ENCODE measurements at places on chromosomes 6 and 20.

- DNase-seq, result no peak
Observed at GRCh38 chr6:113396730-113397129, 460.4 kb upstream of the MARCKS start.

DNA sequence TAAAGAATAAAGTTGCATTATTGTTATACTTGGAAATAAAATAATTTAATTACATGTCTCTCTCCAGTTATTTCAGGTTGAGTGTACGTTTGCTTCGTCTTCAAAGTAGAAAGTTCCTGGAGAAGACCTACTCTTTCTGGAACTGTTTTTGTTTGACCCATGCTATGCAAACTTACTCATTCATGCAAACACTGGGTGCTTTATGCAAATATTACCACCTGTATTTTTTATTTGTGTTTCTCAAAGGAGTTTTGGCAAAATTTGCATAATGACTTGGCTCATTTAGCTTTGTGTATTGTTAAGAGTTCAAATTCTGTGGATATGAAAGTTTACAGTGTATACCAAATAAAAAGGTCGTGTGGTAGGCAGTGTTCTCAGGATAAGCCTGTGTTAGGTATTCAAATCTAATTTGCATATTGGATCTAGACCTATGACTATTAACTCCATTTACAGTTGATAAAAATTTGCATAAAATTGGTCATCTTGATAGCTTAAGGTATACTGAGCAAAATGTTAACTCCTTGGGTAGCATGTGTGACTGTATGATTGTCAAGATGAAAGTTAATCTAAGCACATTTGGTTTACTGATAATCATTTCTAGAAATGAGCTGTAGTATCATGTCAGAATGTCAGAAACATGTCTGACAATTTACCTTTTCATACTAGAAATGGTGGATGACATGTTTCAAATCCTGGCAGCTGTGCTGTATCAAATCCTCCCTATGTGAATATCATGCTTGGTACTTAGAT lies 65.2 kb downstream of the CDKAL1 start:
- no peak for DNase-seq

DNA sequence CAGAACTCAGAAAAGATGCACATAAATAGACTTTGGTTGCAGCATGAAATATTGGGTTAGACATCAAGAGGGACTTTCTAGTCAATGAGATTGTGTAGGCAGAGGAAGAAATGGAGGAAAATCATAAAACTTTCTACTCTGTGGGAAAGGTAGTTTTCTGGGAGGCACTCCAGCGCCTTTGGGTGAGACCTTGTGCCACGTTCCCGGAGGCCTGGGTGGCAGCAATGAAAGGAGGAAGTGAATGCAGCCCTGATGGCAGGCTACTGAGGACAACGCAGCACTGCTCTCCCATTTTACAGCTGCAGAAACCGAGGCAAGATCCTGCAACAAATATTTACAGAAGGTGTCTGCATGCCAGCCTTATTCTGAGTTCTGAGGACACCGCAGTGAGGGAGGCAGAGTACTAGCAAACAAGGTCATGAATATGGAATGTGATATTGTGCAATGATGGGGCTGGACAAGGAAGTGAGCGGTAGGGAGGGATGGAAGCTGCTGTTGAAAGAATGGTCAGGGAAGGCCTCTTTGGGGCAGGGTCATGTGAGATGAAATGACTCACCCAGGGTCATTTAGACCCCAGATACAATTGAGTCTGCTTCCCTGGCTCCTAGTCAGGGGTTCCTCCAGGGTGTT lies 159.1 kb downstream of the TFAP2C start:
- no peak for DNase-seq

DNA sequence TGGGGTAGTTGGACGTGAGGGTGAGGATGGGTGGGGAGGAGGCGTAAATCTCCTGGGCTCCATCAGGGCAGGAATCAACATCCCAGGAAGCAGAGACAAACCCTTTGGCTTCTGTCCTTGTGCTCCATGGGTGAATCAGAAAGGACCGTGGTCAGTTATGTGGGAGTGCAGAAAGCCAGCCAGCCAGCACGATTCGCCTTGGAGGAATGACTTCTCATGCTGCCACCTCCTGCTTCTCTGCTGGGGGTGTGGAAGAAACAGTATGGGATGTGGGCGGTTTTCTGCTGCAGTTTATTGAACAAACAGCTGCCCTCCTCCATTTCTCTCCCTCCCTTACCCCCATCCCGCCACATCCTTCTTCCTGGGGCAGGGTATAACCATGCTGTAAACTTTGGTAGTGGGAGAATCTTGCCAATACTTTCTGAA lies 214.5 kb downstream of the SOX4 start:
- no peak for DNase-seq

- no peak for DNase-seq
Observed at GRCh38 chr20:14477125-14477524, 139.7 kb upstream of the FLRT3 start.

DNA sequence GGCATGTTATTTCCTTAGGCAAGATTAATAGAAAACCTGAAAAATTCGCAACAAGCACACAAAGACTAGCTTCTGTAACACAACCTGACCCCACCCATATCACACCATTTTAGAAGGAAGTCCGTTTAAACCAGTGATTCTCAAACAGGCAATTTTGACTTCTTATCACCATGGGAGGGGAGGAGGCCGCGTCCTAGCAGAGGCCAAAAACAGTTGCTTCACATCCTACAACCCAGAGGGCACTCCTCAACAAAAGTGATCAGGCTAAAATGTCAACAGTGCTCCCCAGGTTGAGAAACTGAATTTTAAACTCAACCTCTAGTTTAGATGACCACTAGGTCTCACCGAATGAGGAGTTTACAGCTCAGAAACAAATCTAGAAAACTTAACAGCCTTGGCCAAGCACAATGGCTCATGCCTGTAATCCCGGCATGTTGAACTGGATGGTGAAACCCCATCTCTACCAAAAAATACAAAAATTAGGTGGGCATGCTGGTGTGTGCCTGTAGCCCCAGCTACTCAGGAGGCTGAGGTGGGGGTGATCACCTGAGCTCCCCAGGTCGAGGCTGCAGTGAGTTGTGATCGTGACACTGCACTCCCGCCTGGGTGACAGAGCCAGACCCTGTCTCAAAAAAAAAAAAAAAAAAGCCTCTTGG lies 3.4 kb downstream of the SNX5 start:
- DNase-seq, result no peak

GRCh38 chr6:20954315-20954714 lies 420.1 kb downstream of the CDKAL1 start:
- DNase-seq, result no peak

DNA sequence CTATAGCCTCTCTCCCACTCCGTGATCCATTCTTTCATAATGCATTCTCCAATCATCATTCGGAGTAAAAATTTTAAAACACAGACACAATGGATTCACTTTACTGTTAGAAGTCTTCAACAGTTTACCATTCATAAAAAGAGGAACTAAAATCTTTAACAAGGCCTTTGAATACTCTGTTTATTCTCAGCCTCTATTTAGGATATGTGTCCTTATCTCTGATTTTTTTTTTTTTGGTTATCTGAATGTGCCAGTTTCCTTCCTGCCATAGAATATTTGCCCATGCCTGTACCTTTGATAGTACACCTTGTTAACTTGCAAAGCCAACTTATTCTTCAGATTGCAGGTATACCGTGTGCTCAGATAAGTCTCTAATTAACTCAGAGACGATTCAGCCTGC lies 11.1 kb downstream of the CRISP1 start:
- DNase-seq, result no peak

DNA sequence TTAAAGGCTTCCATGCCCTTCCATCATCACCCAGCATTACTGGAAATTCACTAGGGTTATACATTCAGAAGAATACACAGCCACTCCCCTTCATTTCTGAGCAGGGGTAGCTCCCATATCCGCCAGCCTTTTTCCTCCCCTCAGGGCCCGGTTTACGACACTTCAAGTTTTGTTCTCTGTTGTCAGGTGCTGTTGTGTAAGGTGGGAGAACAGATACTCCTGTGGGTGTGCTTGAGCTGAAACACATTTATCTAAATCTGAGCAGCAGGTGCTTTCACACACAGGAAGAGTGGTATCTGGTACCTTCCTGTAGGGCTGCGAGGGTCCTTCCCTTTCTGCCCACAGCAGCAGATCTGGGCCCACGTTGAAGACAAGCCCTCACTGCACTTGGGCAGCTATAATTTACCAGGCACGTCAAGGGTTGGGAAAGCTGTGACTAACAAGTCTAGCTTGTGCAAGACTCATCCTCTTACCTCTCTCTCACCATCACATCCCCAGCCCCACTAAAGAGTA lies 215.8 kb upstream of the RREB1 start:
- DNase-seq, result no peak

DNA sequence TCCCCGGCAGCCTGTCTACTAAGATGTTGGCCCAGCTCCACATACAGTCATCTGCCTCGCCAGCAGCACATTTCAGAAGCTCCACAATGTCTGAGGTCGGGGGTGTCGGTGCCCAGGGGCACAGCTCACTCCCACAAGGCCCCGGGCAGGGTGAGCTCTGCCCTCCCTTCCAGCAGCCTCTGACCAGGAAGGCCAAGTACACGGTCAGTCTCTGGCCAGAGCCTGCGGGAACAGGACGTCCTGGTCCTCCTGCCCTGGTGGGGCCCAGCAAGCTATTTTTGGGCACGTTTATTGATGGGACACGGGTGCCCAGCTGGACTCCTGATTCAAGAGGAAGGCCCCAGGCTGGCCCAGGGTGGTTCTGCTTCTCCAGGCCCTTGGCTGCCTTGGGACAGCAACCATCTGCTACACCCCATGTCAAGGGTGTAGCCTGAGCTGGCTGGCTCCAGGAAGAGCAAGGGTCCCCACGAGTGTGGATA lies 114.9 kb upstream of the PTPN1 start:
- DNase-seq, result no peak

- no peak for DNase-seq
Observed at GRCh38 chr6:5557506-5557905, 296.2 kb downstream of the FARS2 start.

- no peak for DNase-seq
Observed at GRCh38 chr6:152452639-152453038, 184.5 kb downstream of the SYNE1 start.

DNA sequence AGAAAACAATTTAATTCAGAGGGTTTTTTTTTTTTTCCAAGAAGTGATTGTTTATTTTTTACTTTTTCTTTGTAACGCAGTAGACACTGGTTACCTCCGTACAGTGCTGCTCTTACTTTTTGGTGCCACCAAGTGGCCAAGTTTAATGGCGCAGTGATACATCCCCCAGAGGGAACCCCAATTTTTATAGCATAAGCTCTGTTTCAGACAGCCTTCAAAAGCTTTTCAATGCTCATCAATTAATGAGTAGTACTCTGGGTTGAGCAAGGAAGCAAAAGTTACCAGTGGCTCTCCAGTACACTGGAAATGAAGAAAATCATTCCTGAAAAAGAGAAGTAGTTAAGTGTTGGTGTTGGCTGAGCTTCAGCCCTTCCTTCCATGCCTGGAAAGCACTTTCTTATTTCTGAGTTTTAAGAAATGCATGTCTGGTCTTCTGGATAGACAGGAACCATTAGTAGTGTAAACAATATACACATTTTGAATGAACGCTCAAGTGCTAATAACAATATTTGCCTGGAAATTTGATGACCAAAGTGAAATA lies 129.1 kb upstream of the SMLR1 start:
- peak; percentile 63 for DNase-seq

DNA sequence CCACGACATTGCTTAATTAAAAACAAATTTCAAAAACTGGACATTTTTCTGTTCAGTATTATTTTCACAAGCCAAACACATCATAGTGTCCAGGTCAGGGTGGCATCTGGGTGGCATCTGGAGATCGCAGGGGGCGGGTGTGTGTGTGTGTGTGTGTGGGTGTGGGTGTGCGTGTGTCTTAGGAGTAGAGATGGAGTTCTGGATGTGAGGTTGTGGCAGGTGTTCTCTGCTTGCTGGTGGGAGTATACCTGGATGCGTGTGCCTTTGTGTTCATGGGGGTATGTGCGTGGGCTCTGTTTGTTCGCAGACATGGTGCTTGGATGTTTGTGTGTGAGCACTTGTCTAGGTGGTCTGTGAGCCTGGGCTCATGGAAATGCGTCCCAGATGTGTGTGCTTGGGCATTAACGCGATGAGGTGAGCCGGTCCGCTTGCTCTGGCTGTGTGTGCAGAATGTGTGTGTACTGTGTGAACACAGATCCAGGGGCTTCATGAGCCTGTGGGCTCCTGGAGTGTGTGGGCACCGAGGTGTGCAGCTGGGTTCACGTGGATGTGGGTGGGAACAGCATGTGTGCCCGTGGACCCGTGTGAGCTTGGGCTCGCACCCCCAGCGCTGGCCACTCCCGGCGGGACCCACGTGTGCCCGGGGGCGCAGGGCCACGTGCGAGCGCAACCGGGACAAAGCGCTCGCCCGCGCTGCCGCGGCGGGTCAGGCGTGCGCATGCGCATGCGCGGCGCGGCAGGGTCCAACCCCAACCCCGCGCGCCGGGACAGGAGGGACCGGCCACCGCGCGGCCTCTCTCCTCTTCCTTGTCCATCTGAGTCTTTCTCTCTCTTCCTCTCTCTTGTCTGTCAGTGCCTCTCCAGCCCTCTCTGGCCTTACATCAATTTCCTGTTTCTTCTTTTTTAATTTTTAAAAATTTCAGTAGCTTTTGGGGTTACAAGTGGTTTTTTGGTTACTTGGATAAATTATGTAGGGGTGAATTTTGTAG lies 60.4 kb downstream of the SRC start:
- DNase-seq, result peak; percentile 23

DNA sequence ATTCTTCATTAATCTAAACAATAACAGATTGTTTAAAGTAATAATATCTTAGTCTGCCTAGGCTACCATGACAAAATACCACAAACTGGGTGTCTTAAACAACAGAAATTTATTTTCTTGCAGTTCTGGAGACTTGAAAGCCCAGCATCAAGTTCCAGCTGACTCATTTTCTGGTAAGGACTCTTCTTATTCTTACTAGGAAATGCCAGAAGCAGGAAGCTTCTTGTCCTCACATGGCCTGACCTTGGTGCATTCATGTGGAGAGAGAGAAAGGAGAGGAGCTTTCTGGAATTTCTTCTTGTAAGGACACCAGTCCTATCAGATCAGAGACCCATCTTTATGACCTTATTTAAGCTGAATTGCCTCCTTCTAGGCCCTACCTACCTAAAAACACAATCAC lies 110.5 kb downstream of the ANKRD60 start:
- DNase-seq, result no peak

GRCh38 chr6:154012852-154013251 lies 26.2 kb upstream of the OPRM1 start:
- no peak for DNase-seq

DNA sequence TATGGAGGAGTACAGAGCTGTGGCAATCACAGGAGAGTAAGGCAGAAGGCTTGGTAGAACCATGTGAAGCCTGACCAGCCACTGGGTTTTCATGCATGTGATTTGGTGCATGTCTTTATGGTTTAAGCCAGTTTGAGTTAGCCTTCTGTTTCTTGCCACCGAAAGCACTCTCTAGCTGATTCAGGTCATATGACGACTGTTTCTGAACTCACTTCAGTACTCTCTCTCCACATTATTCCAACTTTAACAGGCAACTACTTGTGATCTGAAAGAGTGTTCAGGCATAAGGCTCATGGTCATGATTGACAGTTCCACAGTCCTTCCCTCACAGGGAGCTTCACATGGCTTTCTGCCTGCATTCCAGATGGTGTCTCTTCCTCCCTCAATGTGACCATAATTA lies 63.3 kb upstream of the TAB2 start:
- DNase-seq, result no peak
